ENCODE measurements at places on chromosomes 2 and 18.

- no peak for DNase-seq
These were observed 45.6 kb upstream of the NRP2 start for GRCh38 chr2:205636549-205637319.

DNA sequence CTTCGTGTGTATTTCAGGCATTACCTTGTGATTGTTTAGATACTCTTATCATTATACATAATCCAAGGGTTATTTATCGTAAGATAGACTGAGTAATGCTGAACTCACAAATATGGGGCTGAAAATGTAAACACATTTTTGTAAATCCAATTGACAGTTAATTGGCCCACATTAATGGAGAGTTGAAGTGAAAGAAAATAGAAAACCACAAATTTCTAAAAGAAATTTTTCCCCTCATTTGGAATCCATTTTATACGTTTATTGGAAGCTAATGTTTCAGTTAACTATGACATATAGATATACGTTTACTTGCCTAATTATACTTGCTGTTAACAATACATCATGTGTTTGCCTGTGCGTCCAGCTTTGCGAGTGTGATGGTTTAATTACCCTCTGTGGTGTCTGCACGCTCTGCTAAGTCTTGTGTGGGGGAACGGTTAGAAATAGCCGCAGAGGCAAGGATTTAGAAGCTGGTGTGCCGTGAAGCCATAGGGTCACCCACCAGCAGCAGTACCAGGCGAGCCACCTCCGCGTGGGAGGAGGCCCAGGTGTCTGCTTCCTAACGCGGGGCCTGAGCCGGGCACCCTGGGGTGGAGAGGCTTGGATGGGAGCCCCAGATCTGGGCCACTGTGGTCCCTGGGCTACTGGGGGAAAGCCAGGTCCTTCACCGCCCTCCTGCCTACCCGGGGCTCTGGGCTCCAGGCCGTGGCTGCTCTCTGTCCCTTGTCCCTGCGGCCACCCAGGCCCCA is 38.0 kb downstream of the TSHZ1 start:
- no peak for DNase-seq

DNA sequence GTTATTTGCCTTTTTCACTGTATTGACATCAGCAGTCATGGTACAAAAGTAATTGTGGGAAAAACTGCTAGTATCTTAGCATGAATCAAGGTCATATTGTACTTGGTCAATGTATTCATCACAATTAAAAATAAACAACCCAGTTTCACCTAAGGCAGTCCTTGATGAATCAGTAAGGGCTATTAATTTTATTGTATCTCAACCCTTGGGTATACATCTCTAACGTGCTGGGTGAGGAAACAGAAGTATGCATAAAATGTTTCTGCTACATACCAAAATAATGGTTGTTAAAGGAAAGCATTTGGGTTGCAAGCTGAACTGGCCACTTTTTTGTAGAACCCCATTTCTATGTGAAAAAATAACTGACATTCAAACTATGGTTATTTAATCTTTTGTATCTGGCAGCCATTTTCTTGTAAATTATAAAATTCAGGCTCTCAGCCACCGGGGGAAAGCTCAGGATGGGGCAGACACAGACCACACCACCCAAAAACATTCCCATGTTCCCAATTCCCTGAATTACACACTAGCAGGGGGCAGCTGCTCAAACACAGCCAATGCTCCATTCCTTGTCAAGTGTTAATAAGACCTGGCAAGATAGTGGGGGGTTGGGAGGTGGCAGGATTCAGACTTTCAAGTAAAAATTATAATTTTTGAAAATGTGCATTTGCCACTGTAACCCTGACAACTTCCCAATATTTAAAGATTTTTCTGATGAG is 49.3 kb downstream of the OLA1 start:
- DNase-seq: no peak

GRCh38 chr18:29096079-29096770 is 919.3 kb upstream of the CDH2 start:
- no peak for DNase-seq

DNA sequence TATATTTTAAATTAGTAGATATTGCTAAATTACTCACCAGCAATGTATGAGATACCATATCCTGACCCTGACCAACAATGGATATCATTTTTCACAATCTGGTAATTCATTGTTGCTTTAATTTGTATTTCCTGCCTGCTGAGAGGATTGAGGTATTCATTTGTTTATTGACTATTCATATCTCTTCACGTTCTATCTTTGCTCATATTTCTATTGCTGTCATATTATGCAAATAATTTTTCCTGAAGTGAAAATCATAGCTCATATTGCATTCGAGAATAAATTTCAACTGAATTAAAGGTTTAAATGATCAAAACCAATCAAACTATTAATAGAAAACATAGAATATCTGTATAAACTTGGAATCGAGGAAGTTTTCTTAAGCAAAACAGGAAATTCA is 31.0 kb downstream of the INO80D start:
- DNase-seq: no peak

DNA sequence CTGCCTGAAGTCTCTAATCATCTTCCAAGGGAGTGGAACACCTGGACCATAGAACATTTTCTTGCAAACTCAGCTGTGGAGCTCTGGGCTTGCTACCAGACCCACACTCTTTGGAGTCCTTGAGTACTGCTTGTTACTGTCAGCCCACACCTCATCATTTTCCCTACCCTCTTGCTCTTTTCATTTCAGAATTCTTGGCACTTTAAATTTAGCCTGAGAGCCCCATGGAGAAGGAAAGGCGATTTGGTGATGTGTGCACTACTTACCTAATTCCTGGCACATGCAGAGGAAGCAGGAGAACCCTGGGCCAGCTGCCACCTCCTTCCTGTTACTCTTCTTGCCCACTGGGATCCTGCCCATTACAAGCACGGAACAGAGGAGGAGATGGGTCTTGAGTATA is 31.7 kb downstream of the TMEM178A start:
- no peak for DNase-seq

GRCh38 chr2:97982621-97983020 is 13.1 kb downstream of the TMEM131 start:
- DNase-seq: no peak

GRCh38 chr2:127463155-127463991 is 45.1 kb downstream of the PROC start:
- DNase-seq: no peak

GRCh38 chr2:158414538-158414937 is 42.0 kb downstream of the CCDC148 start:
- DNase-seq: no peak
